ENCODE measurements at places on chromosomes 3 and 15.

GRCh38 chr3:37906734-37907282 lies 45.1 kb downstream of the CTDSPL start:
- DNase-seq = no peak

DNA sequence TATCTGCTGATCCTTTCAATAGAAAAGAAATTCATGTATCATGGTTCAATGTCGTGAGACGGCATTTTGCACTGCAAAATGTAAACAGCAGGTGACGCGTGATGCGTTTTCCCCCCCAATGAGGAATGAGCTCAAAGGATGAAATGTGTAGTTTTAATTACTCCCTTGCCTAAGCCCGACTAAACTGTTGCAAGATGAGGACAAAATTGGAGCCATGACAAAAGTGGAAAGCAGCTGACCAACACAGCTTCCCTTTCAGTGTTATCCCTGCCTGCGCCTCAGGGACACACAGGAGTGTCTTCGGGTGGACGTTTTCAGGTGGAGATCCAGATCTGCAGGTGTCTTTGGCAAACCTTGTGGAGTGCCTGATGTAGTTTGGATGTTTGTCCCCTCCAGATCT lies 92.0 kb downstream of the GABRG3 start:
- DNase-seq = no peak

DNA sequence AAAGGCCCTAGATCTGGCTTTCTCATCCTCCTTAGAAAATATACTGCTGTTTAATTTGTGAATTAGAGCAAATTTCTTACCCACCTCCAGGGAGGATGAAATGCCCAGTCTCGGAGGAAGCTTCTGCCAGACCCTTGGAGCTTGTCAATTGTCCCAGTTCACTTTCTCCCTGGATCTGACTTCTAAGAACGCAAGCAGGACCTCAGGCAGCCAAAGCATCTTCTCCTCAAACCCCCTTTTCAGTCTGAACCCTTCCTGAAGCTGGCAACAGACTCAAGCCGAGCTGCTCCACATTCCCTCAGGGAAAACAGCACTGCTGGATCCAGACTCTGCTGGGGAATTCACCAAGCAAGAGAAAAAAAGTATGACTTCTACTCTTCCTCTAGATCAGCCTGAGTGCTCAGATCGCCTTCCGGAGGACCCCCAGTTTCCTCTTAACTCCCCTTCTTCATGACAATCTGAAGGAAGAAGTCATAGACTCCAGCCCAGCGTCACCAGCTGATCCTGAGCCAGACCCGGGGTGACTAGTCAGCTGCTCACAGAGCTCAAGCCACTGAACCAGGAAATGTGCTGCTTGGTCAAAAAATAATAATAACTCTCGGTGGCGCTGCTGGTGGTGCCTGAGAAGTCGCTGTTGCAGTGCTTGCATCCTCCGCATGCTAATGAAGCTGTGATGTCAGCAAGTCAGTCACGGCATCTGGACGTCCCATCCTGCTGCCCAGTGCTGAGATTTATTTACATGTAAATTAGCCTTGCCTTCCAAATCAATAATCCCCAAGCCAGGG lies at the start of gene PRICKLE2:
Gene PRICKLE2 (minus strand): TSS at position 641 of the 785 bp plus-strand sequence. CDS start 26,539 bp downstream, outside the sequence.
- DNase-seq = no peak

DNA sequence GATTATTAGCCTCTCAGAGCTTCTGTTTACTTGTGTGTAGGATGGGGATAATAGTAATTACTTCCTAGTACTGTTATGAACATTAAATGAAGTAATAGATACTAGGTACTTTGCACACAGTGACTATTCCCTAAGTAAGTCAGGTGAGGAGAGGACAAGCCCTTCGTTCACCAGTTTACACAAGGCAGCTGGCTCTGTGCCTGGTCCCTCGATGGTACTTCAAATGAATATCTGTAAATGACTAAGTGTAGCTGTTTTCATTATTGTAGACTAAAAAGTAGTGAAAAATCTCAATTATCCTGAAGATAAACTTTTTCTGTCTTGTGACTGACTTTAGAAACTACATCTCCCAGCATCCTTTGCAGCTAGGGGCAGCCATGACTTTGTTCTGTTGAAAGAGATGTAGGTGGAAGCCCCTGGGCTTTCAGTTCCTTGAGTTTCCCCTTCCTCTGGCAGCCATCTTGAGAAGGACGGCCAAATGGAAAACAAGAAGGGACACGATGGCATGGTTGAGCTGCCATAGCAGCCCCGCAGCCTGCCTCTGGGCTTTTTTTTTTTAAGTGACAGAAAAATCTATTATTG lies 11.7 kb upstream of the WNT7A start:
- no peak for DNase-seq

GRCh38 chr3:155572085-155572484 lies 172.8 kb downstream of the PLCH1 start:
- no peak for DNase-seq

- DNase-seq = no peak
Observed at GRCh38 chr15:42344763-42345162, 14.5 kb upstream of the CAPN3 start.

DNA sequence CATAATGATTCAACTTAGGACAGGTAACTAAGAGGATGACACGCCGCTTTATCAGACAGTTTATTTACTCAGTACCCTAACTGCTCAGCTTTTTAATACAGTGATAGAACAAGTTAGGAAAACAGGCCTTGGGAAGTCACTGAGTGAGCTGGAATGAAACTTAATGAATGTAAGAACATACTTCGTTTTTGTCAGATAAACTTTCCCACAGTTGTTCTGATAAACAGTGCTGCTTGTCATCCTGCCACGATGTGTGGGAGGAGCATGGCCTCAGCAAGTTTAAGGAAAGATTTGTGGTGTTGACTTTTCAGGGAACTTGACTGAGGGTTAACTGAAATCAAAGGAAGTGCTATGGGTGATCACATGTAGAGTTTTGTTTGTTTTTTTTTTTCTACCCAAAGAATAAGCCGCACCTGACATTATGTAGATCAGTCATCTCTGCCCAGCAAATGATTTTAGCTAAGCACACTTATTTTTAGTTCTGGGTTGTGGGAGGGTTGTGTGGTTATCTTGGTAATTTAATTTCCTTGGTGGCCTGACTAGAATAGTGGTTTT lies 5.6 kb upstream of the P2RY14 start:
- no peak for DNase-seq

GRCh38 chr15:68427963-68428362 lies 4.0 kb downstream of the ITGA11 start:
- no peak for DNase-seq

DNA sequence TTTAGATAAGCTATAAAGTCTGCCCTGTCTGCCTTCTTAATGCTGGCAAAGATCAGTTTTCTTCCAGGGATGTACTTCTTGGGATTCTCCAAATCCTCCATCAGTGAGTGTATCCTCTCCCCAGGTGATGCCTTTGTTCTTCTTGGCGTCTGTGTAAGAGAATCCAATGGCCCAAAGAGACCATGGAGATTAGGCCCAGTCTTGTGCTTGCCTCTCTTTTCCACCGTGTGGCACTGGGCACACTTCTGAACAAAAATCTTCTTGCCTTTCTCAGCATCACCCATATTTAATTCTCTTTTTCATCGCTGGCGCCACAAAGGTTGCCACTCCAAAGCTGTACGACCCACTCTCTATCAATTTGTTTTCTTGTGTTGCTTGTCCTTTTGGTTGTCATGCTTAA lies 32.2 kb upstream of the TAMM41 start:
- DNase-seq = no peak

DNA sequence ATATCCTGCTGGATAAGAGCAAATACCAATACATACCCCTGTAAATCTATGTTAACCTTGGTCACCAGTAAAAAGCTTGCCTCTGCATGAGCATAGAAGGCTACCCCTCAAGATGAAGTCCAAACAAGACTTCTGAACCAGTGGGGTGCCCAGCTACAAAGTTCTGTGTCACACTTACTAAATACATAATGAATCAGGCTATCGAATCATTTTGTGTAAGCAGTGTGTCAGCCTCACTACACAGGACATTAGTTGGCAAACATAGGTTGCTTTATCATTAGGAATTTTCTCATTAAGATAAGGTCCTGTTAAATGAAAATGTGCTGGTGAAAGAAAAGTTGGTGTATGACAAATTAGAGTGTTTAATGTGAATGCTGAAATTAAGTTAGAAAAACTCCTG lies 452.0 kb downstream of the MFSD1 start:
- DNase-seq = no peak

- no peak for DNase-seq
Observed at GRCh38 chr15:101464256-101464998, 25.1 kb downstream of the PCSK6 start.

GRCh38 chr15:94670438-94671034 lies 439.2 kb downstream of the MCTP2 start:
- DNase-seq = no peak

GRCh38 chr3:167895684-167896083 lies 160.2 kb downstream of the SERPINI1 start:
- no peak for DNase-seq

DNA sequence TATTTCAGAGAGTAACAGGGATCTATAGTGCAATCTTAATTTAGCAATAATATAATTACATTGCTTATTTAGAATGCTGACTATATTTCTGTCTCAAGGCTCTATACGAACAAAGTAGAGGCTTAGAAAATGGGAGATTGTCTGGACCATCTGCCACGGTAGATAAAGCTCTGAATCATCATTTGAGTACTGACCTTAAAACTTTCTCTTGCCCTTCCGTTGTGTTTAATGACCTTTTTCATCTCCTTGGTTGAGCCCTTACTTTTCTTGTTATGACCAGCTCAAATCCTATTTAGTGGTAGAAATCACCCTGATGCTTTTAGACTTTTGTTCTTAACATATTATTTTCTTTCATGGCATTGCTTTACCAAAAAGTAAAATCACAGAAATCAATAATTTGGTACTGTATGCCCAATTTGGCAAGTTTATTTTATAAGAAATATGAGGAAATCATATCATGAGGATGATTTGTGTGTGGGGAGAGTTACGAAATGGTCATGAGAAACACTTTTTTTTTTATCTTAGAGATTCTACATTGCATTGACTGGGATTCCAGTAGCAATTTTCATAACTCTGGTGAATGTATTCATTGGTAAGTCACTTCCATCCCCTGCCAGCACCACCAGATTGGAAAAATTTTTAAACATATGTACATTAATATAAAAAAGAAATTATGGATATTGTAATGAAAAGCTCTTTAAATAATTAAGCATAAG lies 11.0 kb downstream of the NDUFB5 start:
- DNase-seq = no peak

DNA sequence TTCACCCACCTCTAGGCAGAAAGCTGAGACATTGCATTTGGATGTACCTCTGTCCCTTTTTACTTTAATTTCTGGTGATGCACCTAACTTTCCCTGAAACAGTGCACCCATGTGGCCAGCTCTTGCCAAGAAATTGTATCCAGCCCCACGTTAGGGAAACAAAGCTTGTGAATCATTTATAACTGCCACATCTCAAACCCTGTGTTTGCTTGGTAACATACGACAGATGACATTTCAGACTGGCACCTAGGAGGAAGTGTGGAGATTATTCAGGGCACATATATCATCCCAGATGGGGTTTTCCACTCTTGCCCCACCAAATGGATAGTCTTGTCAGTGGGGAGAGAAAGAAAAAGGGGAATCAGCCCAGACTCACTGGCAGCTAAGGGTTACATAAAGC lies 2.1 kb downstream of the CYB561D2 start:
- DNase-seq = no peak

DNA sequence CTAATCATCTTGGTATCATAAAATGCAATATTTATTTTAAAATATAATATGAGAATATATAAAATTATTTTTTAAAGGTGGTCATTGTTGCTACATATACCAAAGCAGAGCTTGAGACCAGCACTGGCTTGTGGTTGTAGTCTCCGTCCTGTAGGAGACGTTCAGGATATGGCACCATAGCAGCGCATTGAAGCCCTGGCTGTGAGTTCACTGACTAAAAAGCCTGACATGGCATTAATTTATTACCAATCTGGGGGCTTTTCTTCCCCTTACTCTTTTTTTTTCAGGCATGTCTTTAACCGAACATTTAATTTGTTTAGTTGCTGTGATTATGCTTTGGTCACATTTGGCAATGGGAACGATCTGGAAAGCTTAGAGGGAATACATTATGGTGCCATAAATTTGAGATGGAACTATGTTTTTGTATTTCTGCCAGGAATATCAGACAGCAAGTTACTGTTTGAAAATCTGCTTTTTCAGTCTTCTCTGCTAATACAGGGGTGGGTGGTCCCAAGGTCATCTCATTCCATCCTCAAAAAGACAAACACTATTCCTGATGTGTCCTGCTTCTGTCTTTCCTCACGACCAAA lies 108.5 kb downstream of the ZIC4 start:
- DNase-seq = no peak

- no peak for DNase-seq
Observed at GRCh38 chr3:127475391-127475790, 115.1 kb downstream of the TPRA1 start.

DNA sequence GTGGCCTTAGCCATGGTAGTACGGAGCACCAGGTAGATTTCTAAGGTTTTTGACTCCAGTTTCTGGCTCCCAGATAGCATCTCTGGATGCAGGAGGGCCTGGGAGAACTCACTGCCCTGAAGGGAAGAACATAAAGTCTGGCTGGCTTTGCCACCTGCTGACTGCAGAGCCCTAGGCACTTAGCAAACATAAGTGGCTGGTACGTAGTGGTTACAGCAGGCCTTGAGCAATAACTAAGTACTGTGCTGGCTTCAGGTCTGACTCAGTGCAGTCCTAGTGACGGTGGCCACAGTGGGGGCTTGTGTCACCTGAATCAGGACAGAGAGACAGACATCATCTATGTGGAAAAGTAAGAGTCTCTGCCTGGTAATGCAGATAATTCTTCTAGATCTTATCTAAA lies 871.1 kb downstream of the PDCD6IP start:
- no peak for DNase-seq

DNA sequence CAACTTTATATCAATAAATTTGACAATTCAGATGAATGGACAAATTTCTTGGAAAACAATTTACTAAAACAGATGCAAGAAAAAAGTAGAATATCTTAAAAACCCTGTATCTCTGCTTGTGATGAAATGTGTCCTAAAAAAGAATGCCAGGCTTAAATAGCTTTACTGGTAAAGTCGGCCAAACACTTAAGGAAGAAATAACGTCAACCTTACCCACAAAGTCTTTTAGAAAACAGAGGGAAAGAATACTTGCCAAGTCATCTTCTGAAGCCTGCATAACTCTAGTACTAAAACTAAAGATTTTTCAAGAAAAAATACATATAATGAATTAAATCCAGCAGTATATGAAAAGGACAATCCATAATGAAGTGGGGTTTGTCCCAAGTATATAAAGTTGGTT lies 111.1 kb downstream of the RASA2 start:
- DNase-seq = no peak

GRCh38 chr3:70308760-70309159 lies 3.7 kb downstream of the MDFIC2 start:
- no peak for DNase-seq

DNA sequence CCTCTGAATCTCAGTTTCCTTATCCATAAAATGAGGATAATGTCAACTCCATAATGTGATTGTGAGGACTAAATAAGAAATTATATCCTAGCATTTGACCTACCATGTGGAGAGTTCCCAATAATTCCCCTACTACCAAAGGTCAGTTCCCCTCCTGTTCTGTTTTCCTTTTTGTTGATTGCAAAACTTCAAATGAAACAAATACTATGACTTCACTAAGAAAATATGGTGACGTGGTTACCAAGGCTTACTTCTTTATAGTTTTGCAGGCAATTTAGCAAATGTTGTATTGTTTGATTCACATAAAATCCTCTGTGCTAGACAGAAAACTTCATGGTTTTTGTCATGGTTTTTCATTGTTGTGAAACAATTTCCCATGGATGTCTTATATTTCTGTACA lies 153.8 kb upstream of the RORA start:
- DNase-seq = no peak

All from GM12892 (cell line).